ENCODE measurements at places on chromosomes 5 and 9. TPM values are rescaled to one million over a fixed set of nuclear protein-coding genes. Genes with fewer than 3 reads are reported as not detected.

DNA sequence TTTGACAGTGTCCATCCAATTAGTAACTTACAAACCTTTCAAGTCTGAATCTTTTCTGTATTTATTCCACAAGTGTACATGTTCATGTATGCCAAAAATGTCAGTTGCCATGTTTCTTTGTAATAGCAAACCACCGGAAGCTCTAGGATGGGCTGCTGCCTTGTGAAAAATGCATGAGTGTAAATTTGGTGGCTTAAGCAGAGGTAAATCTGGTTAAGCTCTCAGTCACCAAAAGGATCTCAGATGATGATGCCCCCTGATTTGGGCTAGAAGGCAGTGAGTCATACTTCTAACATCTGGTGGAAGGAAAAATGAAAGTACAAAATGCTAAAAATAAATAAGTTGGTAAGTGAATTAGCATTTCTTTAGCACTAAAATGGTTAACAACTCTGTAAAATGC lies 567.5 kb downstream of the ELAVL2 start:
- DNase-seq, result no peak

DNA sequence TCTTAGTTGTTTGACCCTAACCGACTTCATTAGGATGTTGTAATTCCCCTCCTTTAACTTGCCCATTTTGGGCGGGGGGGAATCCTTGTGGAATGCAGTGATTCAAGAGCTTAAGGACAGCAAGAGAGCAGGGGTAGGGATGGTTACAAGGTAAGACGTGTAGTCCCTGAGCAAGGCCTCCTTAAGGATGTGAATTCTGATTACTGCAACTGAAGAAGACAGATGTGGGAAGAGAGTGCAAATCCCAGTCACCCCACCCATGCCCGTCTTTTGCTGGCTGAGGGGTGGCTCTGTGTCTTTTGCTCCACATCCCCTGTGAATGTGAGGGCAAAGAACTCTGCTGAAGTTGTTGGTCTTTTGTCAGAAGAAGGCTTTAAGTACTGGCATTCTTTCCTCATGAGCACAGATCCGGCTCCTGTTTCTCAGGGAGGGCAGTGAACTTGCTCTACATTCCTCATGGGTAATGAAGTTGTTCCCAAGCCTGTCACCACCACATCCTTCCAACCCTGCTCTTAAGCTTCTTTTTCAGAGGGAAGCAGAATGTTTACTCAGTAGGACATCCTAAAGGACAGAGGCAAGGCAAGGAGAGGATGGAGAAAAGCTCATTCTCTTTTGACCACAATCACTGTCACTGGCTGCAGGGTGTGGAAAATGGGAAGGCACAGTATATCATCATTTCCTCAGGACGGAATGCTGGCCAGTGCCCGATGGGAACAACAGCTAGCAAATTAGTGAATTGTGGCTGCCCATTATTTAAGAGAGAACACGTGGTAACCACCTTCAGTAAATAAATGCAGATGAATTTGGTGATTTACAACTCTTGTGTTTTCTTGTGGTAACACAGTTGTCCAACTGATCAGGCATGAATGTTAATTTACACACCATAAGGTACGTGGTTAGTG lies 61.5 kb downstream of the RAI14 start:
- no peak for DNase-seq

- no peak for DNase-seq
Observed at GRCh38 chr5:179852993-179853547, 5.5 kb downstream of the MRNIP start.

DNA sequence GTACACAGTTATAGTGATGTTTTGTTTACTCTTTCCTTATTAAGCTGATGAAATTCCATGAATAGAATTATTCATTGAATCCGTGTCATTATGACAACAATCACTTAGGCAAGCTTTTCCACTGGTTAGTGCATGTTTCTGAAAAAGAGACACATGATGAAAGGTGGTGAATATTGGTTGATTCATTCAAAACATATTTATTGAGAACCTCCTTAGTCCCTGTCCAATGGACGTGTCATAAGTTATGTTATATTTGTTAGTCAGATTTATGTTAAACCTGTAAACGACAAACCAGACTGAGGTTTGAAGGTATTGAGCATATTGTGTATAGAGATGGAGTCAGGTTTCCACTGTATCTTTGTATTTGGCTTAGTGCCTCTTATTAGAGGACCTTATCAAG lies 1888.9 kb upstream of the CDH6 start:
- no peak for DNase-seq

GRCh38 chr5:38845526-38846378 lies at the start of gene OSMR:
Gene OSMR (plus strand): TSS chr5:38846012. CDS start chr5:38869045, 23,033 bp downstream.
- no peak for DNase-seq

DNA sequence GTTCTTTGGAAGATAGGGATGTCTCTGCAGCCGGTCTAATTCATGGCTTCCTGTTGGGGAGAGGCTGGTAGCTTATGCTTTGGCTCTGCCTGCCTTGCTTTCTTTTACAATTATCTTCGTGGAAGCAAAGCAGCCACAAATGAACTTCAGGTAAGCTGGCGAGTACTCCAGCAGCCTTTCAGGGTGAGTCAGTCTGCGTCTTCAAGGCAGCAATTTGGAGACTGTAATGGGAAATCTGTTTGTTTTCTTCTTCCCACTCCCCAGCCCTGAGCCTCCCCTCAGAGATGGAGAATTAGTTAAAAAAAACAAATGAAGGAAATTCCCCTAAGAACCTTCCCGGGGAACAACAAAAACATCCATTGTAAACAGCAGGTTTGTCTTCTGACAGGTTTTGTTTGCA lies 100.1 kb downstream of the PSAT1 start:
- no peak for DNase-seq

The SLC36A3 gene
- total RNA-seq, result not detected

Data from dorsolateral prefrontal cortex (tissue), 122 donors.